ENCODE measurements at places on chromosomes 7 and 10. TPM values are rescaled to one million over a fixed set of nuclear protein-coding genes. Genes with fewer than 3 reads are reported as not detected.

DNA sequence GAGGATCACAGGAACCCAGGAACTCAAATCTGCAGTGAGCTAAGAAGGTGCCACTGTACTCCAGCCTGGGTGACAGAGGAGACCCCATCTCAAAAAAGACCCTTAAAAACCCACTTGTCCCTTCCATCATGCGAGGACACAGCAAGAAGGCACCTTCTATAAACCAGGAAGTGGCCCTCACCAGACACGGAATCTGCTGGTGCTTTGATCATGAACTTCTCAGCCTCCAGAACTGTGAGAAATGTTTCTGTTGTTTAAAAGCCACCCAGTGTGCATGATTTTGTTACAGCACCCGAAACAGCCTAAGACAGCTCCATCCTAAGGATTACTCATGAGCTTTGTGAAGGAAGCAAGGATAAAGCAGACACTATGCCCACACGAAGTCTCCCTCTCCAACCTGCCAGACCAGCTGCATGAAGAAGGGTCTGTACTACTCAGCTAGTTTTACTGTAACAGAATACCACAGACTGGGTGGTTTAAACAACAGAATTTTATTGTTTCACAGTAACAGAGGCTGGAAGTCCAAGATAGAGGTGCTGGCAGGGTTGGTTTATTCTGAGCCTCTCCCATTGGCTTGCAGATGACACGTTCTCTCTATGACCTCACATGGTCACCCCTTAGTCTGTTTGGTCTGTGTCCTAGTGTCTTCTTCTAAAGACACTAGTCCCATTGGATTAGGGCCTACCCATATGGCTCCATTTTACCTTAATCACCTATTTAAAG, 13.7 kb downstream of the VIM start:
- DNase-seq: no peak

GRCh38 chr10:84743483-84743882, 415.1 kb downstream of the CCSER2 start:
- DNase-seq: no peak

The GBX1 gene
- polyA plus RNA-seq: not detected

- no peak for DNase-seq
These were observed 1.6 kb upstream of the TEX36 start for GRCh38 chr10:125684581-125684980.

DNA sequence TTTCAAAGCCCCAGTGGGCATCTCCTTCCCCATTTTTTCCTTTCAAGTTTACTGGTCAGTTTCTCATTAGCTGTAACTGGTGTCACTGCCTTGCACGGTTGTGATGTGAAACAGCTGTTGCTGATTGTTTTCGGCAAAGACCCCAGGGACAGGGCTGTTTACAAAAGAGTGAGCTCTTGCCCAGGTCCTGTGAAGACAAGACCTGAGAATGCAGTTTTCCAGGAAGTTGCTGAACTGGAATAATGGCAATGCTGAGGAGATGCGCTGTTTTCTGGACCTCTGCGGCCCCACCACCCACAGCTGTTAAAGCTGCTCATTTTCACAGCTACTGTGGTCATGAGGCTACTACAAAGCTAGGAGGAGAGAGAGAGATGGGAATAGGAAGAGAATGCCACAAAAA, 116.6 kb upstream of the RSU1 start:
- DNase-seq: no peak

The CDHR3 gene
- 8.0 TPM for polyA plus RNA-seq

GRCh38 chr7:150385302-150385723, 6.2 kb downstream of the ZNF775 start:
- no peak for DNase-seq

The NPC1L1 gene
- polyA plus RNA-seq: 3.9 TPM

DNA sequence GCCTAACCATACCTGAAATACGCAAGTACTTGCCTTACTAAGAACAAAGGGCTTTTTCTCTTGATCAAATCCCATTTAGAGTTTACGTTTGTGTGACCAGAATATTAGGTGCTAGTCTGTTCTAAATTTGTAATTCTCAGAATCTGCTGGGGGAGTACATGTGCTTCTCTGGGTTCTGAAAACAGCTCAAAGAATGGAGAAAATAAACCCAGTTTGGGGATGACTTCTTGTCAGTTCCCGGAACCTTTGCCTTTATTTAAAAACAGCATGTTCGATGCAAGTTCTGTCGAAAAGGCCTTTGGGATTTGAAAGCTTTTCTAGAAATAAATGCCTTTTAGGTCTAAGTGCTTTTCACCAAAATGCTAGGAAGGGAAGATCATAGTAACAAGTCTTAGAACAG, 147.0 kb downstream of the ARID5B start:
- no peak for DNase-seq

GRCh38 chr7:11985971-11986370, 154.0 kb upstream of the THSD7A start:
- no peak for DNase-seq

DNA sequence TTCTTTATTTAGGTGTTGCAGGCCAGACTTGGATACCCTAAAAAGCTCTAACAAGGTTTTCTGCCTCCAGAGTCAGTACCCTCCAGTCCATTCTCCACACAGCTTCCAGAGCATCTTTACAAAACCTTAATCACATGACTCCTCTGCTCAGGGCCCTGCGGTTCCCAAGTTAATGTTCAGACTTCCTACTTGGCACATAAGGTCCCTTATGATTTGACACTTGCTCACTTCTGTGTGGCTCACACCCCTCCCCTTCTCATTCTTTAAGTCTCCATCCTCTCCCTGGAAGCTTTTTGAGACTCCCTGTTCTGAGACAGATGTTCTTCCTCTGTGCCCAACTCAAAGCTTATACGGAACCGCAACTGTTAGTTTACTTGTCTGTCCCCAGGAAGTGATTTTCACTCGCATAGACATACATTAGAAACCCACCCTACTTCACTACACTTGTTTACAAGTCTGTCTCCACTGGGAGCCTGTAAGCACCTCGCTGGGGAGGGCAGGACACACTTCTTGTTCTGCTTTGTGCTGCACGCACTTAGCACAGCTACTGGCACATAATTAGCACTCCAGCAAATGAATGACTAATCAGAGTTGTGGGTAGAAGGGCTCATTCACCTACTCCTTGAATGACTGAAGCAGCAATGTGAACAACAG, 154.3 kb upstream of the LAMB4 start:
- no peak for DNase-seq

The CALML3 gene
- polyA plus RNA-seq: 0.06 TPM

The CTAGE6 gene
- polyA plus RNA-seq: not detected

The ZNF487 gene
- polyA plus RNA-seq: 13.5 TPM

DNA sequence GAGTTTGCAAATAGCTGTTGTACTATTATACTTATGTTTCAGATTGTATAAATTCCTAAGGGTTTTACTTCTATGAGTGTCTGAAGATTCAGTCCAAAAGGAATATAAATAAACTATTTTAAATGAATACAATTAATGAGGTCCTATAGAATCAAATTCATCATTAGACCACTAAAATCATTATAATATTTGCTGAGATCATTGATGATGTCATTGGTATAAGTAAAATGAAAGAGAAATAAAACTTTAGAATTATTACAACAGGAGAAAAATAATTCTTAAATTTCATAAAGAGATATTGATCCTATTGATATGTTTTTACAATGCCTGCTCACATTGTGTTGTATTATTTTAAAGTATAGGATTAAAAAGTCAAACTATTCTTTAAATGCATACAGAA, 544.0 kb upstream of the ZWINT start:
- no peak for DNase-seq

GRCh38 chr7:68267486-68267885, 1270.9 kb downstream of the TYW1 start:
- DNase-seq: no peak

DNA sequence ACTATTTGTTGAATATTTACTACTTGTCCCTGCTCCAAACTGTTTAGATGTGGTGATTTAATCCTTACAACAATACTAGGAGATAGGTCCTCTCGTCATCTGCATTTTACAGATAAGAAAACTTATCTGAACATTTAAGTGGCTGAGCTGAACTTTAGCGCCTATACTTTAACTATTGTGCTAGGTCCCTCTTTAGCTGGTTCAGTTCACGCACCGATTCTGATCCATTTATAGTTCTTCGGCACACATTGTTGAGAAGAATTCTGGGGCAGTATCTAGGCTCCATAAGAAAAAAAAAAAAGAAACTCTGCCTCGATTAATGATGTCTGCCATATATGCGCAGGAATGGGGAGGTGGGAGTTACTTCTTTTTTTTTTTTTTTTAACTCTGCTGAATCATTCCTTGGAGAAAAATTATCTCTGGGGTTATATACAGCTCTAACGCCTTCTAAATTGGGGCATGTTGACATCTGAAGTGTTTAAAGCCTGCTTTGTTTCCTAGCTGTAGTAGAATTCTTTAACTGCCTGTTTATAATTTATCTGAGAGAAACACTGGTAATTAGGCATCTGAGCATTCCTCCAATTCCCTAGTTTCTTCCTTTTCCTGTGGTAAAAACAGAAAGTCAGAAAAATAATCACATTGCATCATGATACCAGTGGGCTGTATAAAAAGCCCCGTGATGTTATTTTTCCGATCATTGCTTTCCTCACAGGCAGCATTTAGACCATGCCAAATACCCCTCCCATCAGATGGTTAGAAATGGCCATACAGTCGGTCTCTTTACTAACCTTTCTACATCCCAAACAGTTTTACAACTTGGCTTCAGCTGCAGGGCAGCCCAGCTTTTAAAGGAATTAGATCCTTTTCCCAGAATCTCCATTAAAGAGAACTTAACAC, 98.5 kb upstream of the KDM7A start:
- DNase-seq: peak; percentile 34

DNA sequence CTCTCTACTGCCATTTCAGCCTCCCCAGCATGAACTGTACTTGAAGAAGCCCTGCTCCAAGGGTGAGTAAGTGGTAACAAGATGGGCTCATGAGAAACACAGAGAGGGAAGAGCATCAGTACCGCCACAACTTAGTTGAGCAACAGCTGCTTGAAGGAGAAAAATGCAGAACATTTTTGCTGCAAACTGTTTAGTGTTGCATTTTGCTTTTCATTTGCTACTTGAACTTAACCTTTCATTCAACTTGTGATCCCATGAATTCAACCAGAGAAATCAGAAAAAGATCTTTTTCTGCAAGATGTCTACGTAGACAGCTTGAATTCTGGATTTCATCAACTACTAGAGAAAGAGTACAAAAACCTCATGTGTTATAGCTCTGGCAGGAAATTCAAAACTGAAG, 40.7 kb downstream of the ANK3 start:
- no peak for DNase-seq

- DNase-seq: no peak
These were observed 319.3 kb upstream of the CACNA2D1 start for GRCh38 chr7:82762880-82763279.

DNA sequence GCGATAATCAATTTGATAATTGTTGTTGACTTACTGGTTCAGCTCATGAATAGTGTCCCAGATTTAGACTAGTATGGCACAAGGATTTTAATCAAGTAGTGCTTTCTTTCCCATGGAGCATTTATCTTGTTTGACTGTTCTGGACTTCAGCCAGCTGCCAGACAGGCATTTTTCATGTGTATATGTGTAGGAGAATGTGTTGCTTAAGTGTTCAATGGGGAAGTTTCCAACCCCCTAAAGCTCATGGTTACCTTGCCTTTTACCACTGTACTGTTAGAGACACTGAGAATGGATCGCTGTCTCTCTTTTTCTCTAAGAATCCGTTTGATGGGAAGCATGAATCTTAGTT, 103.9 kb downstream of the LRRC4 start:
- DNase-seq: peak; percentile 31

DNA sequence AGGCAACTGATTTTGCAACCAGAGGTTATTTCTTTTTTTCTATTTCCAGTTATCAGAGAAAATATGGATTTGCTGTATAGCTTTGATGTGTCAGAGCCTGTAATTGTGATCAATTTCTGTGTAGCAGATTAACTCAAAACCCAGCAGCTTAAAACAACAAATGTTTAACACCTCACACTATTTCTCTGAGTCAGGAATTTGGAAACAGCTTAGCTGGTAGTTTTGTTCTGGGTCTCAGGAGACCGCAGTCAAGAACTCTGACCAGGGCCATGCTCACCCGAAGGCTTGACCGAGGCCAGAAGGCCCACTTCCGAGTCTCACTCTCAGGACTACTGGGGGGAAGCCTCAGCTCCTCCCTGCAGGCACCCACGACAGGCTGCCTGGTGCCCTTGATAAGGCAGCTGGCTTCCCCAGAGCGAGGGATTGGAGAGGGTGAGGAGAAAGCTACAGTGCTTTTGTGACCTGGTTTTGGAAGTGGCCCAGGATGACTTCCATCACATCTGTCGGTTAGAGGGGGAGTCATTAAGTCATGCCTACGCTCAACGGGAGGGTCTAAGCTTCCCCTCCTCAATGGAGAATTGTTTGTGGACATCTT, 105.7 kb upstream of the SHH start:
- no peak for DNase-seq

The CALHM1 gene
- polyA plus RNA-seq: 0.08 TPM

DNA sequence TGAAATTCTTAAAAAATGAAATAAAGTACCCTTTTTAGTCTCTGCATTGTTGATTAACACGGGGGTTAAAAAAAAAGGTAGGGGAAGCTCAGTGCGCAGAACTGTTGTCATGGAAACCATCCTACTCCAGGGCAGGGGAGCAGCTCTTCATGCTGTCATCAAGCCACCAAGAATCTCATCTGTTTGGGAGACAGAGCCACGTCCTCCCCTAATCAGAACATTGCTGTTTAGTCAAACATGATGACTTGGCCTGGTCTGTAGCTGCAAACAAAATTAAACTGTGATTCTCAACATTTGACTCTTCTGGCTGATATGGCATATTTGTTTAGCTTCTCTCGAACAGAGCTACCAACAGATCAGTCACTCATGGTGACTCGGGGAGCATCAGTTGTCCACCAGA, 254.4 kb upstream of the KLF14 start:
- DNase-seq: no peak

The SFRP5 gene
- 0.11 TPM for polyA plus RNA-seq

- no peak for DNase-seq
These were observed 13.1 kb upstream of the NKX2-3 start for GRCh38 chr10:99519690-99520039.

DNA sequence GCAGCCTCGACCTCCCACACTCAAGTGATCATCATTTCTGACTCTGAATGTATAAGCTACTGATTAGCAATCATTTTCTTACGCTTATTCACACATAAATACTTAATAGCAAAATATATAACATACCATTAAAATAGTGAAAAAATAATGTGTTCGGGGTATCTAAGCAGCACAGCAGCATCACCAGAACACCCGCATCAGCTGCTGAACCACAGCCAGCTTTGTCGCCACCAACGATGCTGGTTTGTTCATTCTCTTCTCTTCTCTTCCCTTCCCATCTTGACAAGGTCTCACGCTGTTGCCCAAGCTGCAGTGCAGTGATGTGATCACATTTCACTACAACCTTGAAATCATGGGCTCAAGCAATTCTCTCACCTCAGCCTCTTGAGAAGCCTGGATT, 425.1 kb upstream of the LRGUK start:
- no peak for DNase-seq

Data from renal cortex interstitium (tissue), 15 donors.